Glutamatergic neuron (in vitro differentiated cells): ENCODE measurements at places on chromosomes 6 and 20. TPM values are rescaled to one million over a fixed set of nuclear protein-coding genes. Genes with fewer than 3 reads are reported as not detected.

The TINAG gene
- not detected for total RNA-seq

GRCh38 chr6:166907871-166908806 lies 48.2 kb downstream of the RNASET2 start:
- no peak for DNase-seq

DNA sequence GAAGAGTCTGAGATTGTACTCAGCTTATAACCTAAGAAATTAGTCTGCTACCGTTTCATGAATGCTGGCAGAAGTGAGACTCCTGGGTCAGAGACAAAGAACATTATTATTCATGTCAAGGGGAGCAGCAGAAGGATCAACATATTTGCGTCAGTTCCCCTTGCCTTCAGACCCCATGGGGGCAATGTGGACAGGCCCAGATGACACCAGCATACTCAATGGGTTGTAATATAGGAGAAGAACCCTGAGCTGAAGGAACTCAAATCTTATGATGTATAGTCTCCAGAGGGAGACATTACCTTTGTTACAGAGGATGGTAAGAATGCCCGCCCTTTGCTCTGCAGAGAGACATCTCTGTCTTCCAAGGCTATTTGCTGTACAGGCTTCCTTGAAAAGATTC lies 384.4 kb downstream of the EPM2A start:
- no peak for DNase-seq

DNA sequence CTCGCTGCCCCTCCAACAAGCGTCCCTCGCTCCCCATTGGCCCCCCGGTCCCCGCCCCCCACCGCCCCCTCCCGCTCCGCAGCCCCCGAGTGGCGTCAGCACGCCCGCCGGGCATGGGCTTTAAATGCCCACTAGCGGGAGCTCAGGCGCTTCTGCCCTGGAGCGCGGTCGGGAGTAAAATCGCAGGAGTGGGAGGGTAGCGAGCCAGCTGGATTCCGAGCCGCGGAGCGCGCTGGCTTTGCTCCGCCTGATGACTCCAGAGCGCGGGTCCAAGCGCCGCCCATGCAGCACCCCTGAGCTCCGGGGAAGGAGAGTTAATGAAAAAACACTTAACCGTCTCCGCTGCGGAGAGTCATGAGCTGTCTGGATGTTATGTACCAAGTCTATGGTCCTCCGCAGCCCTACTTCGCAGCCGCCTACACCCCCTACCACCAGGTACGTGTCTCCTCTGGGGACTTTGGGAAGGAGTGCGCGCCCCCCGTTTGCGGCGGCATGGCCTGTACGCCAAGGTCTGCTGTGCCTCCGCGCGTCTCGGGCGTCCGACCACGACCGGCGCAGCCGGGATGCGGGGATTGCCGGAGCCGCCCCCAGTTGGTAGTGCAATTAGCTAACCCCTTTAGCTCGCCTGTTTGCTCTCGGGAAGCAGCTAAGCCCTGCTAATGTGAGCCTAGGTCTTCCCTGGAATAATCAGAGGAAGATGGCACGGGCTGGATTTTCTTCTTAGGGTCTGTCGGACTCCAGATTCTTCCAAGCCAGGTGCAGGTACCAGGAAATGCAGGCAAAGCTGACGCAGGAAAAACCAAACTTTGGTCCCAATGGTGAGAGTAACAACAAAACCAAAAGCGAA lies at the start of gene VGLL2:
VGLL2 (plus strand) TSS at position 149 of the 847 bp plus-strand sequence; CDS start at position 355, 206 bp downstream.
- peak; percentile 77 for DNase-seq

GRCh38 chr20:17647391-17648314 lies 34.4 kb downstream of the RRBP1 start:
- peak; percentile 13 for DNase-seq

DNA sequence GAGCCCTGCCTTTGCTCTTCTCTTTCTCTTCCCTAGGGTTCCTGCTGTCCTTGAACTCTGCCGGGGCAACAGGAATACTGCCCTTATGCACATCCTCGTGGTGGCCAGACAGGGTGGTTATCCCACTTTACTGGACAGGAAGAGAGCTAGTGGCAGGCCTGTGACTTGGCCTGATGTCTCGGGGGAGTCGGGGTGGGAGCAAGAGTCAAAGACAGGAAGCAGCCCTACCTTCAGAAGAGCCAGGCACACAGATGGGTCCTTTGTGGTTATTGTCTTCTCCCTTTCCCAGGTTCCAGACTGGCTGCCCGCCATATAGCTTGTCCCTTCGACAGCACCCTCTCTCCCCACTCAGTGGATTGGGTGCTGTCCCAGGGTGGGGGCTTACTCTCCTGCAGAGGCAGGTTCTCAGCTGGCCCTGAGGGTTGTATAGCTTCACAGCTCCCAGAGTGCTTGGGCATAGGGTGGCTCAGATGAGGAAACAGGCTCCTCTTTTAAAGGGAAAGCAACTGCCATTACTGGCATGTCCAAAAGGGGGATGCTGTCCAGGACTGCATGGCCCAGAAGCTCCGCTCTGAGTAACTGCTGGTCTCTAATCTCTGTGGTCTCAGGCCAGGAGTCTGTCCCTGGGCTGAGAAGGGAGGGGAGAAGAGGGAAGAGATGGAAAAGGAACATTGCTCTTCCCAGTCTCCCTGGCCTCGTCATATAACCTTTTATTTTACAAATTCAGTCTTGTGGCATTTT lies 17.3 kb downstream of the PLCG1 start:
- no peak for DNase-seq

DNA sequence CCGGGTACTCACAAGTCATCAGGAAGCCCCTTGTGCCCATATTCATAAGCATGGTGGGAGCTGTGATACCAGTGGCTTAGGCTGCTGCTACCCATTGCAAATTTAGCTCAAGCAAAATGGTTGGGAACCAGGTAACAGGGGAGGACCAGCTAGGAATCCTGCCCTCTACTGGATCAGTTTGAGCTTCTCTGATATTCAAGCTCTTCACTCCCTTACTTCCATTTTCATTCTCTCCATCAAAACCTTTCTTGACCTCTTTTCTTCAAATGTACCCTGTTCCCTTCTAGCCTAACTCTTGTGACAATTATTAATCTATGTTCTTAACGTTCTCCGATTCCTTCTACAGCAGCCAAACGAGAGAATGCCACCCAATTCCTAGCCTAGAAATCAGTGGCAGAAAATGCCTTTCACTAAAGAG lies 9.7 kb downstream of the NOL7 start:
- no peak for DNase-seq

GRCh38 chr20:5729348-5729747 lies 20.9 kb upstream of the SHLD1 start:
- DNase-seq = no peak

DNA sequence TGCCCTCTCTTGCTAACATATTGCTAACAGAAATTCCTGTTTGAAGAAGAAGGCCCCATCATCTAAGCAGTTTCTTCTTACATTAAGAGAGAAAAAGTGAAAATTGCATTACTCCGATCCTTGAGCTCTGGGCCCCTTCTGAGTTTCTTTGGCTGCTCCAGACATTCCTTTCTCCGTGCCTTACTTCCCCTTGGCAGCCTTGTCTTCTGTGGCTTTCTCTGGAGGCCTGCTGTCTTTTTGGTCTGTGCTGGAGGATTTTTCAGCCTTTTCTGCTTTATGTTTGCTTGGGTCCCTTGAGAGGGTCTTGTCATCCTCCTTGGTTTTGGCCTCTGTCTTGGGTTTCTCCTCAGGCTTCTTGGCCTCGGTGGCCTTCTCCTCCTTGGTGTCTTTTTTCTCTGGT lies 378.8 kb upstream of the CHD6 start:
- DNase-seq = no peak

DNA sequence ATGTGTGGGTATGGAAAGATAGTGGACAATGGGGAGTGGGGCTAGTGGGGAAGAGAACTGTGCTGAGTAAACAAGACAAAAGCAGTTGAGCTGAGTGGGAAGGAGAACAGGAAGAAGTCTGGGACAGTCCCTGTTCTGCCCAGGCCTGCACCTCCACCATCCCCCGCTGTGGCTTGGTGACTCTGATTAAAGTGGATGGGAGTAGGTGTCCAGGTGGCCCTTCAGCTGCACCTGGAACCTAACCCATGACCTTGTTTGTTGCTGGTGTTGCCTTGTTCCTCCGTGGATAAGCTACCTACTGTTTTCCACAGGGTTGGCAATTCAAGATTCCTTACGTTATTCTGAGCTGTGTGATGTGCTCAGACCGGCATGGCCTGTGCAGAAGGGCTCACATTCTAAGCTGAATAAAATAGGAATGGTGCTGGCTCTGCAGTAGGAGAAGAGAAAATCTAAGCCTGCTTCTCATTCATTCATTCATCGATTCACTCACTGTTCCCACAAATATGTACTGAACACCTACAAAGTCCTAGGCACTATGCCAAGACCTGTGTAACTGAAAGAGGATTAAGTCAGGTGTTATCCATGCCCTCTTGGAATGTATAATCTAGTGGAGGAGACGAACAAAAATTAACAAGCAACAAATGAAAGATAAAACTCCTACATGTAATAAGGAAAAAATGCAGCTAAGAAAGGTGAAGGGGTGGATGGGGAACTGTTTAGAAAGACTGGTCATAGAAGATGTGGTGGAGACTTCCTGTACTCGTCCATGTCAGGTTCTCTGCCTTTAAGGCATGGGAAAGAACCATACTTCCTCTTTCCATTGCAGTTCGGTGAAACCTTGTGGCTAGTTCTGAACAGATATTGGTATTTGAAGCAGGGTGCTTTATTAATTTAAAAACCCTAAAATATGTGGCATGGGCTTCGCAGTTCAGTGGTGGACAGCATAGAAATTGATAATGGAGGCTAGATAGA lies 10.1 kb upstream of the CALHM6 start:
- DNase-seq = no peak

GRCh38 chr6:35360349-35361138 lies 18.2 kb downstream of the PPARD start:
- DNase-seq = no peak

- DNase-seq = no peak
Observed at GRCh38 chr6:170311696-170312095, 5.1 kb downstream of the FAM120B start.

The ADGRF4 gene
- total RNA-seq = not detected

DNA sequence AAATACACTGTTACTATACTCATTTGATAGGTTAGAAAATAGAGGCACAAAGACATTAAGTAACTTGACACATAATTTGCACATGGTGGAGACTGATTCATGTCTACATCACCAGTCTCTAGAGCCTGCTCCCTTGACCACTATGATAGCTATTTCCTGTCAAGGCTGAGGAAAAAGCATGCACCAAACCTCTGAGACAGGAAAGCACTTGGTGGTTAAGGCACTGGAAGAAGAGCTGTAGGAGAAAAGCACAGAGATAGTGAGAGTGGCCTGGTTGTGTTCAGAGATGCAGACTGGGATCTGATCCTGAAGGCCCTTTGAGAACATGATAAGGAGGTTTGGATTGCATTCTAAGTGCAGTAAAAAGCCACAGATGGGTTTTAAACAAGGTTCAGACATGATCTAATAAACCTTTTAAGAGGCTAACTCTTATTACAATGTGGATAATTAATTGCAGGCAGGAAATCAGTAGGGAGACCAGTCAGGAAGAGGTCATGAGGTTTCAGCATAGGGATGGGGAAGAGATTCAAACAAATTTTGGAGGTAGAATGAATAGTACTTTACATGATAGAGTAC lies 168.9 kb downstream of the PHF3 start:
- DNase-seq = no peak

GRCh38 chr20:3251806-3252205 lies 12.8 kb upstream of the SLC4A11 start:
- no peak for DNase-seq

GRCh38 chr6:40661726-40662125 lies 74.6 kb upstream of the LRFN2 start:
- DNase-seq = no peak

The MTFR2 gene
- total RNA-seq = 1.9 TPM

The C6orf163 gene
- total RNA-seq = 8.2 TPM

DNA sequence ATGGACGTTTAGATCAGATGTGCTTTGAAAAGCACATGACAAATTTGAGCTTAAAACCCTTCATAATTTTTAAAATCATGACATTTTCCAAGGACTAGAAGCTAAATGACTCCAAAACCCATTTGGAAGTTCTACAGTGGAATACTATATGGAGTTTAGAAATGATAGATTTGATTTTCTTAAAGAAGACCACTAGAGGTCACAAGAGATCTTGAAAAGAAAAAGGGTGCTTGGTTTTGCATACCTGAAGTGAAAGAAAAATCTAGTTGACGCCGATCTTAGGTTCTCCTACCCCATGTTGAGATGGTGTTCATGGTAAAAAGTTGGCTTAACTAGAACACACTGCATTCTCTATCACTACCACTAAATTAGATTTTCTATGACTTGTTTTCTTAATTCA lies 31.5 kb downstream of the CFAP61 start:
- DNase-seq = no peak

The RIPOR2 gene
- total RNA-seq = 82.2 TPM

The TSPO2 gene
- total RNA-seq = not detected

The CGA gene
- not detected for total RNA-seq

The CASS4 gene
- not detected for total RNA-seq

DNA sequence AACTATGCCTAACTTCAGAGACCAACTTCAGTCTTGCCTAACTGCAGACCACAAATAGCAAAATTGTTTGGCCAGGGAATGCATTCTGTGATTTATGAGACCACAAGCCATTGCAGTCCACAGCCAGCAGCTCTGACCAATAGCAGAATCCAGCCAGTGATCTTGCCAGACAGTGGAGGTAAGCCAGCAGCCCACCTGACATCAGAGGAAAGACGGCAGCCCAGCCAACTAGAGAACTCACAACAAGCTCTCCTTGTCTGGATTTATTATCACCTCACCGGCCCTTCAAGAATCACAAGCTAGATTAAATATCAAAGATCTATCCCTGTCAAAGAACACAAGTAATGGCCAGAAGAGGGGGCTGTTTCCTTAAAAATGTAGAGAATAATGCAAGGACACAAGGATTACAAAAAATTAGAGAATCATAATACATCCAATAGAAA lies 66.5 kb upstream of the SLC35F1 start:
- no peak for DNase-seq

The MANEA gene
- 11.7 TPM for total RNA-seq

The PKIG gene
- 42.0 TPM for total RNA-seq

GRCh38 chr20:25033924-25034300 lies 24.0 kb downstream of the ACSS1 start:
- no peak for DNase-seq

The CDH22 gene
- total RNA-seq = 7.9 TPM

GRCh38 chr20:34541264-34541901 lies 17.1 kb upstream of the MAP1LC3A start:
- DNase-seq = no peak

GRCh38 chr20:25030007-25030648 lies 27.8 kb downstream of the ACSS1 start:
- DNase-seq = no peak

DNA sequence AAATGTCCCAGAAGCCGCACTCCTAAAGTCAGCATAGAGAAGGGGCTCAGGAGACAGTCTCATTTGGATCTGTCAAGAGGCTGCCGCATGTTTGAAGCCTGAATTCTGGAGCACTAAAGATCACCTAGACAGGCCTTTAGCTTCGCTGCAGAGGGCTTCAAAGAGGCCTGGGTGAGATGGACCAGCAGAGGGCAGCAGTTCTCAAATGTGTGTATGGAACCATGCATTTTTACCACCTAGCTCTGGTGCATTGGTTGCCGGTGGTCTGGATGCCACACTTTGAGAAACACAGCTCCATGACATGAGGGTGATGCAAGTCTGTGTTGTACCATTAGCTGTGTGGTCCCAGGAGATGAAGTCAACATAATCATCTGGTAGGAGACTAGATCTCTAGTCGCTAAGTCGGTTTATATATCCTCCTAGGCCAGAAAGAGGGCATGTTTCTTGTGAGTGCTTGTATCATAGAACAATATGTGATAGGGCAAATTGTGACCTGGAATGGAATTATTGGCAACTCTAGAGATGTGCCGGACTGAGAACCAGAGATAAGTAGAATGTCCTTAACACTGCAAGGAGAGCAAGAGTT lies 64.8 kb downstream of the KIAA0319 start:
- peak; percentile 87 for DNase-seq

The OOEP gene
- not detected for total RNA-seq

The LSM2 gene
- 68.2 TPM for total RNA-seq

GRCh38 chr6:138545621-138545980 lies 46.3 kb upstream of the NHSL1 start:
- peak; percentile 64 for DNase-seq
